Bronchial epithelial cell (primary cell): ENCODE measurements at places on chromosomes 4 and X. TPM values are rescaled to one million over a fixed set of nuclear protein-coding genes. Genes with fewer than 3 reads are reported as not detected.

GRCh38 chr4:656436-657337, 17.4 kb downstream of the ATP5ME start:
- no peak for DNase-seq

DNA sequence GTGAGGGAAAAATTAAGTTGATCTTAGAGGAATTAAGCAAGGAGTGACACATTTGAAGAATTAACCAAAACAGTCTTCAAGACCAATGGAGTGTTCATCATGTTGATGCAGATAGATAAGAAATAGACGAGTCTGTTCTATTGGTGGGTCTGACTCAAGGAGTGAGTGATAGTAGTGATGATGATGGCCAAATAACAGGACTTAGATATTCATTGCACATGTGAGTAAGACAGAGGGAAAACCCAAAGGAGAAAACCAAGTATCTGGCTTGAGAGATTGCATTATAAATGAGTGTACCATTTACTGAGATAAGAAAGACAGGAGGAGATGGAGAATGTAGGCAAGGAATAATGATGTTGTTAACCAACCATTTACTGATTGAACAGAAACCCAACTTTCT, 321.3 kb downstream of the ADGRL3 start:
- DNase-seq, result peak; percentile 79

DNA sequence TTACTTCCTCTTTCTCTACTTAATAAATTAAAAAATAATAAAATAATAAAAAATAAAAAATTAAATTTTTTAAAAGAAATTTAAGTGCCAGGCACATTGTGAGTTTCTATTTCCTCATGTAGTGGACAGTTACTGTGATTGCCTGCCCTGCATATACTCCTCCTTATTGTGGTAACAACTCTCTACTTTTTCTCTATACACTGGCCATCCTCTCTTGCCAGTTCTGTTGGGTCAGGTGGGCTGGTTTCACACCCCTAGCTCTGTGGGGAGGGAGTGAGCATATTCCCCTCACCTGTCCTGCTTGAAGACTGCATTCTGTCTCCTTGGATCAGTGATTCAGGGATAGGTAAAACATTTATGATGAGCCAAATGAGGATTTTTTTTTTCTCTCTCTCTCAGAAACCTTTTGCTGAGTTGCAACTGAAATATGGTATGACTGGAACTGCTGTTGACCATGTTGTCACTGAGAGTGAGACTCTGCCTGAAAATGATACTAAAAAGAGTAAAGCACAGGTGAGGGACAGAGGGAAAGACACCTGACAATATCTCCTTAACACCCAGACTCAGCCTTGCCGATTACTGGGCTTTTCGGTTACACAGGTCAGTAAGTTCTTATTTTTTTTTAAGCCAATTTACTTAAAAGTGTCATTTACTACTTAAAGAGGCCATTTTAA, 37.2 kb downstream of the CXXC4 start:
- DNase-seq, result no peak

DNA sequence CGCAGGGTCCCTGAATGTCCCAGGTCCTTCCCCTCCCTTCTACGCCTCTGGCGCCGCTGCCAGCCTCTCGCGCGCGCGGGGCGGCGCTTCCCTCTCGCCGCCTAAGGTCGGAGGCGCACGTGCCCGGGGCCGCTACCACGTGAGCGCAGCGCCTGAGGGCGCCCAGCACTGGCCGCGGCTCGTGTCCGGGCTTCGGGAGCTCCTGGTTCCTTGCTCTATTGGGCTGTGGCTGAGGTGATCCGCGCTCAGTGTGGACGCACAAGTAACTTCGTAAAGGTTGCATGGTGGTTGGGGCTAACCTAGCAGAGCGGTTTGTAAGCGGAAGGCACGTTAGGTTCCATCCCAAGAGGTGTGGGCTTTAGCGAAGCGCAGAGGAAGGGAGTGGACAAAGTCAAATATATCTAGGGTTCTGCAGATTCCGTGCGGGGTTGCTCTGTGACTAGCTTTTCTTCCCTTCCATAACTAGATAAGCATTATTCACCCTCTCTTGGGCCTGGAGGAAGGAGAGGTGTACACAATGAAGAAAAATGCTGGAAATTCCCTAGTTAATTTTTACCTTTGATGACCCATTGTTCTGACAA, 1.8 kb downstream of the TLL1 start:
- peak; percentile 7 for DNase-seq

GRCh38 chr4:107666134-107666533, 53.9 kb downstream of the PAPSS1 start:
- peak; percentile 25 for DNase-seq

DNA sequence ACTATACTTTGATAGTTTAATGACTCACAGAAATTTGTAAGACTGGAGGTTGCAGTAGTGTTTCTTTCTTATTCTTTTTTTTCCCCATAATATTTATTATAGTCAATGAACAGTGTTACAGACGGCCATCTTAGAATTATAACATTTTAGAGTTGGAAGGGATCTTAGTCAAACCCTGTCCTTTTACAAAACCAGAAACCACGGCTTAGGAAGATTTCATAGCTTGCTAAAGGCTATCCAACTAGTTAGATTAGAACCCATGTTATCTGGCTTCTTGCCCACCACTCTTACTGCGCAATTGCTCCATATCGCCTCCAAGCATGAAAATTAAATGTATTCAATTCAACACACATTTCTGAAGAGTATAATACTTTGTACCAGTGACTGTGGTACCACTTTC, 1.1 kb downstream of the XIAP start:
- peak; percentile 28 for DNase-seq

DNA sequence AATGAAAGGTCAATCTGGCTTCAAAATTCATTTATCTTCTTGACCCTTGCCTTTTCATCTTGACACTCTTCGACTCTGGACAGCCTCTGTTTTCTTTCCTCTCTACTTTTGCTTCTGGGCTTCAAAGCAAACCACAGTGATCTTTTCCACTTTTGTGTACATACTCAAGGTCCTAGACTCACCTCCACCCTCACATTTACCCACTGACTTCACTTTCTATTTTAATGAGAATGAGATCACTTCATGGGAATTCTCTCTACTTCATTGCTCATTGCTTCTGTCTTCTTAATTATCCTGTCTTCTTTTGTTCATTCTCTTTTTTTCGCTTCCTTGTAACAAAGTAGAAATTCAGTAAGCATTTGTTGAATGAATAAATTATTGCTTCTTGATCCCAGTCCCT, 330.1 kb upstream of the HAND2 start:
- no peak for DNase-seq

DNA sequence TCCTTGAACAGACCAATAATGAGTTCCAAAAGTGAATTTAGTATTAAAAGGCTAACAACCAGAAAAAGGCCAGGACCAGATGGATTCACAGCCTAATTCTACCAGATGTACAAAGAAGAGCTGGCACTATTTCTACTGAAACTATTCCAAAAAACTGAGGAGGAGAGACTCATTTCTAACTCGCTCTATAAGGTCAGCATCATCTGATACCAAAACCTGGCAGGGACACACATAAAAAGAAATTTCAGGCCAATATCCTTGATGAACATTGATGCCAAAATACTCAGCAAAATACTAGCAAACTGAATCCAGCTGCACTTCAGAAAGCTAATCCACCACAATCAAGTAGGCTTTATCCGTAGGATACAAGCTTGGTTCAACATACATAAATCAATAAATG, 35.8 kb upstream of the USP46 start:
- no peak for DNase-seq

DNA sequence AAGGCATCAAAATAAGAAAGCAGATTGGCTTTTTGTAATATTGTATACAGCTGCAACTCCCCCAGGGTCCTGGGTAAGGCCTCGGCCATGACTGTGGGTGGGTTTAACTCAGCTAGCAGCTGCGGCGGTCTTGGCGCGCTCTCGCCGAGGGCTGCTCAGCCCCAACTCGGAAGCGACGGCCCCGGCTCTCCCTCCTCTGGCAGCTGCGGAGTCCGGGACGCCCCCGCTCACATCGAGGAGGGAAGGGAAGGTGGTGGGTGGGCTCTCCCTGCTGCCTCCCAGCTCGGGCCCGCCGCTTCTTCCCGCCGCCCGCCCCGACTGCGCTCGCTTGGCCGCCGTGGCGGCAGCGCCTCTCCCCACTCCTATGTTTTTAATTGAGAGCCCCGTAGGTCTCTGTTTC, 51.2 kb downstream of the GPR50 start:
- no peak for DNase-seq

DNA sequence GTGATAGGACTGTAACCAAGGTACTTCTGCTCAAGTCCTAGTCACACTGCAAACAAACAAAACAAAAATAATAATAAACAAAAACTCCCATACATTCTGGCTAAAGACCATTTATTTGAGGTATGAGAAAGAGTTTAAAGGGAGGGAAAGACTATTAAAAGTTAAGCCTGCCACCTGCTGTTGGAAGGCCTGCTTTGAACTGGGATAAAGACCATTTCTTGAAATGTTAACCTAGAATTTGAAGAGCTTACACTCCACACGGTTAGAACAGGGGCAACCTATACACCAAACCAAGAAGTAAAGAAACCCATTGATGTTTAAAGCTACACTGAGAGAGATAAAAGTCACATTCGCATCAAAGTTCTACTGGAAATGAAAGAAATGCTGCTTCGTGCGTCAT, 548.7 kb upstream of the DIPK2B start:
- DNase-seq, result no peak

DNA sequence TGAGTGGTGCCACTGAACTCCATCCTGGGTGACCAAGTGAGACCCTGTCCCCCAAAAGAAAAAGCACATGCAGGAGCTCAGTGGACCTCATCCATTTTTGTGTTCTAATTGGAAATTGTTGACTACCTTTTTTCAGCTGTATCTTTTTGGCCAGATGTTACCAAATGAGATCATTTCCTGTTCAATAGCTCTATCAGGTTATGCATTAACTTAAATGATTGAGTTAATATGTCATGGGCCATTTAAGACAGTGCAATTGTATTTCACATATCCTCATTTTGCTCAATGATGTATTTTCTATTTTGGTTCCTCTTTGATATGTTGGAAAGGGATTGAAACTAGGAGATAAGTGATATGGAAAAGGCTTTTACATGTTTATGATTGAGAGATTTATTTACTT, 26.2 kb upstream of the RHOH start:
- no peak for DNase-seq

DNA sequence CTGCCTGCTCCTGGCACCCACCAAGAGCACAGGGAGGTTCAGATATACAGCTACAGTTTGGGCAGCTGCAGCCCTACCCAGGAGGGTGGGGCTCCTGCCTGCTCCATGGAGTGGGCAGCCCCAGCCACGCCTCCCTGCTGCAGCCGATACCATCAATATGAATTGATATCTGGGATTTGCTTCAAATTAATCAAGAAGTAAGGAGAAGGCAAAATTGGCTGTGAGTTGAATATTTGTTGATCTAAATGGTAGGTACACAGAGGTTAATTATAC, 31.2 kb upstream of the ZNF280C start:
- no peak for DNase-seq

DNA sequence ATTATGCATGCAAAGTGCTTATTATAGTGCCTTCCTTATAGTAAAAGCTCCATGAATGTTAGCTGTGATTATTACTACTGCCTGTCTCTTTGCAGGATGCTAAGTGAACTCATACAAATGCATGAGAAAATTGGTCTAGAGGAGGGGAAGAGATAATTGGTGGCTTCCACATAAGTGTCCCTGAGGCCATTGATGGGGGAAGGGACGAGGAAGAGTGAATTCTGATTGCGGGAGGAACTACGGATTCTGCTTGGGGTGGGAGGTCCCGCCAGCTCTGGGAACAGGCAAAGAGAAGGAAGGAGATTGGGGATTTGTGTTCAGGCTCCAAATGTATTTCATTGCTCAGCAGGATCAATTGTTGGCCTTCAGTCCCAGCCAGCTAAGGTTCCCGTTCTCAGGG, 11.6 kb upstream of the ARHGAP36 start:
- no peak for DNase-seq

- no peak for DNase-seq
These were observed 97.0 kb downstream of the MID1IP1 start for GRCh38 chrX:38898261-38898660.

- no peak for DNase-seq
These were observed 987.2 kb downstream of the PDHA2 start for GRCh38 chr4:96827086-96827485.

GRCh38 chr4:38560768-38561558, 103.0 kb upstream of the KLF3 start:
- DNase-seq, result peak; percentile 52

DNA sequence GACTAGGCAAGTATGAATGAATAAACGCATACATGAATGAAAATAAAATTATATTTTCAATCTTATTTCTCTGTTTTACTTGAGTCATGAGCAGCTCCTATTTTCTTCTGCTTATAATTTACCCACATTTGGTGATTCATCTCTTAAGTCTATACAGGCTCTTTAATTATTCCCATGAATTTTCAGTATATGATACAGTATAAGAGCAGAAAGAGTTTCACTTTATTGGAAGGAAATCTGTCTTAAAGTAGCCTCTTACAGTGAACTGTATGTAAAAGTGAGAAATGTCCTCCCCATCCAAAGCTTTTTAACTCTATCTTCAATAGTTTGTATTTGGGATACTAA, 50.8 kb downstream of the TMEM165 start:
- DNase-seq, result no peak

GRCh38 chr4:140584439-140584838, 15.7 kb upstream of the UCP1 start:
- DNase-seq, result no peak

DNA sequence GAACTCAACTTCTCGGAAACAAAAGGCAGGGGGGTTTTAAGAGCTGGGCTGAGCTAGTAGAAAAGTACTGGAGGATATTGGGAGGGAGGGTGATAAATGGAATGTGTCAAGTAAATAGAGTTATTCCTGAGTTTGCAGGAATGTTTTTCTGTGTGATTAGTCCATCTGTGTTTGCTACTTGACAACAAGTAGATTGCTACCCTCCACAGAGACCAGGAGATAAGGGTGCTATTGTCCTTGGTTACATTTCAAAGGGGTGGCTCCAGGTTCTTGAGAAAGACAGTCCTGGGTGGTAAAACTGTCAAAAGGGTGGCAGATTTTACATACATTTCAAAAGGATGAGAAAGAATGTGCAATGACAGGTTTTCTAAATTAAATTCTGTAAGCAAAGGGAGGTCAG, 181.2 kb upstream of the PPP3CA start:
- DNase-seq, result no peak

- DNase-seq, result peak; percentile 39
These were observed 25.7 kb upstream of the TRPC3 start for GRCh38 chr4:121977251-121978171.

DNA sequence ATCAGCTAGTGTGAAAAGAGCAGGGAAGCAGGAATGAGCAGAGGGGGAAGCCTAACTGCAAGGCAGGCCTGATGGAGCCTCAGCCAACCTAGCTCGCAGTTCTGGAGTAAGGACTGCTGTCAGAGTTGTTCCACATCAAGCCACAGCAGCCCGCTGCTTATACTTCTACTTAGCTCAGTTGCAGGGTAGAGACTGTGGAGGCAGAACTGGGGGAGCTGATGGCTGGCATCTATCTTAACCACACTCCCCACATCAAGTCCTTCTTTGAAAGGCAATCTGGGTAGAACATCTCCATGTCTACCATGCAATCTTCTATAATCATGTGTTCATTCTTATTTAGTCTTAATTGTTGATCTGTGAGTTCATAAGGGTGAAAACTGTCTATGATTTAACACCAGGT, 46.1 kb downstream of the DDX60 start:
- no peak for DNase-seq

Gene DSPP
- not detected in 2 replicates for total RNA-seq

Gene AWAT2
- not detected in 2 replicates for total RNA-seq

Gene ARHGEF38
- total RNA-seq, result 0.26 TPM in 1 of 2 replicates, not detected in the other

Gene ATP6AP2
- total RNA-seq, result 99.8 and 121 TPM in 2 replicates

Gene RLIM
- total RNA-seq, result 49.8 and 55.8 TPM in 2 replicates
